ENCODE measurements at places on chromosomes 2 and 18. TPM values are rescaled to one million over a fixed set of nuclear protein-coding genes. Genes with fewer than 3 reads are reported as not detected.

DNA sequence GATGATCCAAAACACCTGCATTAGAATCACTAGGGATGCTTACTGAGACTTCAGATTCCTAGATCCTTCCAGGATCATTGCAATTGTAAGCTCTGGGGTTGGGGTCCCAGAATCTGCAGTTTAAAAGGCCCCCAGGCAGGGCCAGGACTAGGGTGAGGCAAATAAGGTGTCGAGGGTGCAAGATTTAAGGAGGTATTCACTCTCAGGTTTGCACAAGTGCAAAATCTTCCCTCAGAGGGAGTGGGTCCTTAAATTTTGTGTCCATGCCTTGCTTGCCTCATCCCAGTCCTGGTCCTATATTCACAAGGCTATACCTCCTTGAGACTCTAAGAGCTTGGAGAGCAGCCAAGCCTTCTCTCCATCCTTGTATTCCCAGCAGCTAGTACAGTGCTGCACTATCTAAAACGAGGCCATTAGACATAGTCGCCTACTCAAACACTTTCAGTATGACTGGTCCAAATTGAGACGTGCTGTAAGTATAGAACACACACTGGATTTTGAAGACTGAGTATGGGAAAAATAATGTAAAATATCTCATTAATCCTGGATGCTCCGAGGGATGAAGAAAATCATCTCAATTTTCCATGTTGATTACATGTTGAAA lies 31.6 kb upstream of the MREG start:
- no peak for DNase-seq

GRCh38 chr18:28113271-28114029 lies 63.5 kb downstream of the CDH2 start:
- no peak for DNase-seq

DNA sequence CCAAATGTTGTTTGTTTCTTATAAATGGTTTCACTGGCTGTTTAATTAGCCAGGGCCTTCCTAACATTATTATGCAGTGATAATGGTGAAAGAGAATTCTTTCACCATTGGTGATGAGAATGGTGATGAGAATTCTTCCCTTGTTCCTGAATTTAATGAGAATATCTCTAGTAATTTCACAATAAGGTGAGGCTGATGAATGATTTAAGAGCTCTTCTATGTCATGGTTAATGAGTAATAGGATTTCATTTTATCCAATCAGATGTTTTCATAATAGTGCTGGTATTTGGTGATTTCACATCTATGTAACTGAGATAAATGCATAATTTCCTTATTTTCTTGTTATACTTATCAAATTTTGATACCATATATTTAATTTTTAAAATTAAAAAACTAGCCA lies 535.7 kb upstream of the ZEB2 start:
- no peak for DNase-seq

DNA sequence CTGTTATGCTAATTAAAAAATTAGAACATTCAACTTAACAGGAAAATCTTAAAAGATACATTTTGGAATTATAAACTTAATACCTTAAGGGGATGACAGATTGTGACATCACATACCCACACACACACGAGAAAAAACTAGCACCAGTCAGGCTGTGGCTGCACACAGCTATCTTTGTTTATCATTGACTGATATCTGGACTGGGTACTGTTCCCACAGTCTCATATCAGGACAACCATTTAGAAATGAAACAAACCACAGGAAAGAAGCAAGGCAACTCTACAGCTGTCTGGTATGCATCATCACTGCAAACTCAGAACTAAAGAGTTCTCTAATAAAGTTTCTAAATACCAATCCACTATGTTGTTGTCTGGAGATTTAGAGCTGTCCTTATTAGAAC lies 210.9 kb upstream of the SMAD7 start:
- DNase-seq = no peak

GRCh38 chr2:97765933-97766332 lies 52.6 kb downstream of the ZAP70 start:
- no peak for DNase-seq

DNA sequence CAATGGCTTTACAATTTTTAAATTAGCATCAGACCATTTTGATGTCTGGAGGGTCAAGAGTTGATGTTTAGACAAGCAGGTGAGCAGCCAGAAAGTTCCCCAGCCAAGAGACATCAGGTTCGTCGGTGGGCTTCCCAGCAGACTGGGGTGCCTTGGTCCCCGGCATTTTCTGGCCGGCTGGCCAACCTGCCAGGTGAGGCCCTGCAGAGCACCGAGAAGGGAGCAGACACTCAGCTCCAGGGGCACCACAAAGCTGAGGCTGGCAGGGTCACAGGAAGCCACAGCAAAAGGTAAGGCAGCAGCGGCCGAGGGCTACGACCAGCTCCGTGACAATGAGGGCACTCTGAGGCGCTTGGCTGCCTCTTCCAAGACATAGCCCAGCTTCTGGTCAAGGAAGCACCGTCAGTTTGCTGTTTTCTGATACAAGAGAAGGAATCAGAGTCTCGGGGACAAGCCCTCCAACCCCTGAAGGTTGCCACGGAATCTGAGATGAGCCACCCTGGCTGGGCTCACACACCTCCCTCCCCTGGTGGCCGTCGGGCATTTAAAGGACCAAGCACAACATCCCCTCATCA lies 229.0 kb downstream of the MGAT5 start:
- no peak for DNase-seq

DNA sequence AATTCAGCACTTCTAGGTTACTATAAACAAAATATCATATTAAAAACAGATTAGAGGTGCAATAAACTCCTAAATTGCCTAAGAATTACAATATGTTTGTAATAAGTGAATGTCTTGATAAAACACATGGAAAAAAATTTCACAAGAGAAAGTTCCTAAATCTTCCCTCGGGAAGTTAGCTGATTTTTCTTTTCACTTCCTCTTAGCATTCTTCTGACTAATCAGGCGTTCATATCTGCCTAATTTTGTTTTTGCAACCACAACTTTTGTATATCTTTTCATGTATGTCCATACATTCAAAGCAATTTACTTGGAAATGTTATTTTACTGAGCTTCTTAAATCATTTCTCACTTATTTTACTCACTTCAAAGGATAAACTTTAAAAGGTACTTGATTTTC lies 88.5 kb downstream of the RTTN start:
- no peak for DNase-seq

GRCh38 chr2:29942711-29943110 lies 21.3 kb upstream of the ALK start:
- no peak for DNase-seq

GRCh38 chr2:85215448-85216401 lies 82.5 kb downstream of the TCF7L1 start:
- no peak for DNase-seq

GRCh38 chr2:176068419-176068832 lies 15.3 kb downstream of the EVX2 start:
- no peak for DNase-seq

DNA sequence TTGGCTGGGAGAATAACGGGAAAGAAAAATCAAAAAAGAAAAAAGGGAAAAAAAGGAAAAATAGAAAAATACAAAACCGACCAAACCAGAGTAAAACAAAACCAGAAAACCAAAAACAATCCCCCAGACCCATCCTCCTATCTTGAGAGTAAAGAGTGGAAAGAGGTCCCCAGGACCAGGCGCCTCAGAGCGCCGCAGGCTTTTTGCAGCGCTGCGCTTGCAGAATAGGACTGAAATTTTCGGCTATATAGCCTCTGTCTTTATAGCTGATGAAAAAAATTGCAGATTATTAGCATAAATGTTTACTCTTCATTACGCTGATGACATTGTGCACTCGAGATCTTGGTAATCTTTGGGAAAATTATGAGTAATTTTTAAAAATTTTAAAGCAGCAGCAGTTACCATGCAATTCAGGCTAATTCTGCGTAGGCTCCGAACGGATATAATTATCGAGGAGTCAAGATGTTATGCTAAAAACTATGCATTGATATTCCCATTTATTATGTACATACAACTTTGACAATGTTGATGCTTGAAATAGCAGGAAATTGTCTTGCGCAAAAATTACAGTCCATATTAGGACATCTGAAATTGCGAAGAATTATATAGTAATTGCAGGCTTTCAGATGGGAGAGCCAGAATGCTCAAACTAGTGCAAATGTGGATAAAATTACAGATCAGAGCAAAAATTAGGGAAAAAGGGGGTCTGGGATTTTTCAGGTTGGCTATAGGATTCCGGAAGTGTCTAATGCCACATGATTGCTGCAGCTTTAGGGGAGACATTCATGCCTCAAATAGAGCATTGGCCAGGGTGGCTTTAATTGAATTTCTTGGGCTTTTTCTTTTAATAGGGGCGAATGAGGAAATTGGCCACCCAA lies 8.3 kb downstream of the DLX1 start:
- no peak for DNase-seq

DNA sequence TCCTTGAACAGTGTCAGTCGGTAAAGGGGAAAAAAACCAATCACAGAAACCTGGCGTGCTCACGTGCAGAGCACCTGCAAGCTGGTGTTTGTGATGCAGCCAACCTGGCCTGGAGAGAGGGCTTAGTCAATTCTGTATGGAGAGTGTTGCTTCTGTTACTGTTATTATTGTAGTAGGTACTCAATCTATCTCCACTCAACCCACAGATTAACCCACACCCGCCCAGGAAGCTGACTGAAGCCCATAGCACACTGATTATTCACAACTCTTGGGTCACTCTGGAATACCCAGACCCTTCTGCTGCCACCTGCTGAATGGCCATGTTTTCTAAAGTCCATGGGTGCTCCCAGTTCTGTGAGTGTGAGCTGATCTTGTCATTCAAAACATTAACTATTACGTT lies 53.9 kb downstream of the TNFRSF11A start:
- peak; percentile 20 for DNase-seq

GRCh38 chr2:45913539-45913938 lies 262.1 kb downstream of the PRKCE start:
- no peak for DNase-seq

- DNase-seq = no peak
These were observed 171.3 kb downstream of the LOXHD1 start for GRCh38 chr18:46485675-46486194.

DNA sequence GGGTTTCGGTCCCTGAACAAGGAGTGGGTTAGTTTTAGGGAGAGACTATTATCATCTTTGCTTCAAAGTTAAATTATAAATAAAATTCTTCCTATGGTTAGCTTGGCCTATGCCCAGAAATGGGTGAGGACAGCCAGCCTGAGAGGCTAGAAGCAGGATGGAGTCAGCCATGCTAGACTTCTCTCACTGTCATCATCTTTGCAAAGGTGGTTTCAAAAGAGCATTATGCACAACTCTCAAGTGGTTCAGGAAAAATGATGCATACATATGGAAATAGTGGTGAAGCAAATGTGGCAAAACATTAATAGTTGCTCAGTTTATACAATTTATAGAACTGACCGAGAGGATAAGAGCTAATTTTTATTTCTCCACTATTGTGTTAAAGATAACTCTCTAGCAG lies 283.9 kb upstream of the FBXO11 start:
- DNase-seq = no peak

GRCh38 chr2:188600536-188601210 lies 309.0 kb downstream of the GULP1 start:
- no peak for DNase-seq

- DNase-seq = peak; percentile 70
These were observed 56.4 kb upstream of the OTOS start for GRCh38 chr2:240196716-240197461.

- DNase-seq = peak; percentile 78
These were observed 999 bp downstream of the INSIG2 start for GRCh38 chr2:118089139-118089800.

GRCh38 chr2:9297807-9298206 lies 91.2 kb downstream of the ASAP2 start:
- DNase-seq = no peak

DNA sequence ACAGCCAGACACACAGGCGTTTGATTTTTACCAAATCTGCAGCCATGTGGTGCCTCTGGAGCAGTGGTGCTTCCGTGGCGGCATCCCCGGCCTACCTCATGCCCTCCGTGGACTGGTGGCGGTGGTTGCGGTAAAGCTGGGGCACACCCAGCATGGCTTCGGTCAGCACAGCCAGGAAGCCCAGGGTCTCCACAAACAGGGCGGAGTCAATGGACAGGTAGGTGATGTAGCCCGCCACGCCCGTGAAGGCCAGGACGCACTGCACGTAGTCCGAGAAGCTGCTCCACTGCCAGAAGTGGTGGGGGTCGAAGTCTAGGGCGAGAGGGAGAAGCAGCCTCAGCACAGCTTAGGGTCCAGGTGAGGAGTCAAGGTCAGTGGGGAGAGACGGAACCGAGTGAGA lies 32.4 kb downstream of the SLC66A2 start:
- DNase-seq = no peak

GRCh38 chr2:207792244-207792785 lies 22.6 kb upstream of the FZD5 start:
- DNase-seq = no peak

DNA sequence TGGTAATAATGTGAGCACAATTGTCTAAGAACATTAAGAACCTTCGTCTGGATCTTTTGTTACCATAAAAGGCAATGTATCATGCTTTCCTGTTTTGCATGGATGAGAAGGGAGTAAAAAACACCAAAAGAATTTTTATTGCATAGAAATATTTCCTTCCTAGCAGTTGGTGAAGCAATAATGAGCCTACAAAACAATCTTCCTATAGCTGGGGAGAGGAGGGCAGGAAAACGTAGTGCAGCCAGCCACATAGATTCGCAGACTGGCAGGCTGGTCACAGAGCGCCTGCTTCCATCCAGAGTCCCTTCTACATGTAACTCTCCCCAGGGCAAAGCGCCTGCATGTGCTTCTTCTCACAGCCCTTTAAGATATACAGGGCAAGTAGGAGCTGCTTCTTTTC lies 190.4 kb downstream of the BABAM2 start:
- no peak for DNase-seq

GRCh38 chr2:231198291-231199173 lies at the start of gene ARMC9:
Gene ARMC9 (plus strand): TSS chr2:231198631. CDS start chr2:231206239, 7,608 bp downstream.
- DNase-seq = peak; percentile 90

GRCh38 chr18:76486038-76486437 lies 9.0 kb downstream of the ZNF516 start:
- no peak for DNase-seq

GRCh38 chr18:72456802-72457201 lies 87.3 kb downstream of the CBLN2 start:
- DNase-seq = no peak

GRCh38 chr2:151819920-151820319 lies 8.3 kb downstream of the ARL5A start:
- DNase-seq = no peak

Gene CCDC141
- total RNA-seq = 6.7 TPM

Gene SCG2
- 0.90 TPM for total RNA-seq

Gene TFCP2L1
- total RNA-seq = 0.29 TPM

Gene TXNL1
- 65.7 TPM for total RNA-seq

Gene RASGRP3
- total RNA-seq = 13.8 TPM

Gene ABCG8
- not detected for total RNA-seq

Gene TDRD15
- total RNA-seq = 0.05 TPM

Gene DOCK10
- 18.9 TPM for total RNA-seq

Gene CIB4
- not detected for total RNA-seq

Gene ATG16L1
- total RNA-seq = 22.8 TPM

Gene PLB1
- total RNA-seq = 9.5 TPM

Gene SMYD1
- total RNA-seq = not detected

Gene GPAT2
- total RNA-seq = 6.0 TPM

Gene ZC3H6
- total RNA-seq = 16.3 TPM

All from posterior vena cava (tissue), 2 donors.